Right renal pelvis (tissue), 4 donors: ENCODE measurements at places on chromosomes 2 and 18.

GRCh38 chr2:99079226-99079625 lies 62.3 kb upstream of the C2orf15 start:
- no peak for DNase-seq

GRCh38 chr2:99786636-99787390 lies 297.0 kb upstream of the REV1 start:
- DNase-seq: no peak

DNA sequence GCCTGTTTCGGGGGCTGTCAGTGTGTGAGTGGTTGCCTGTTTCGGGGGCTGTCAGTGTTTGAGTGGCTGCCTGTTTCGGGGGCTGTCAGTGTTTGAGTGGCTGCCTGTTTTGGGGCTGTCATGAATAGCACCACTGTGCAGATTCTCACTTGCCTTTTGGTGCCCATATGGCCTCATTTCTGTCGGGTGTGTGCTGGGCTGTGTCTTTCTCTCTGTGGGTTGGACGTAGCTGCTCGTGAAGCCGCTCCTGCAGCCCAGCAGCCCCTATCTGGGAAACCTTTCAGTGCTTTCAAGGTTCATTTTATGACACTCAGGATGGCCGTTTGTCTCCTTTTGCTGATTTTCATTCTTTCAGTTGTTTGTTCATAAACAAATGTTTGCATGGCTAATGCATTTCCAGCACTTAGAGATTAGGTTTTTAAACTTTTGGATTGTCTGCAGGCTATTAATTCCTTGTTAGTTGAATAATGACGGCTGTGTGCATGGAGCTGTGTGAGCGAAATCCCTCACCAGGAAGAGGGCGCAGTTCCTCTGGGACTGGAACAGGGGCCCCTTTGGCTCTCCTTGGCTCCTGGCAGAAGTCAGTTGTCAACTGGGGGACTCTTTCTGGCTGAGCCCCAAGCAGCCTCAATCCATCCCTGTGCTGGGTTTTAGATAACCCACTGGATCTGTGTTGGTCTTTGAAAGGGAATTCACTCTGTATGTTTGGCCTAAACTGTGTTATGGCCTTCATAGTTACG lies 10.8 kb downstream of the AGAP1 start:
- no peak for DNase-seq

DNA sequence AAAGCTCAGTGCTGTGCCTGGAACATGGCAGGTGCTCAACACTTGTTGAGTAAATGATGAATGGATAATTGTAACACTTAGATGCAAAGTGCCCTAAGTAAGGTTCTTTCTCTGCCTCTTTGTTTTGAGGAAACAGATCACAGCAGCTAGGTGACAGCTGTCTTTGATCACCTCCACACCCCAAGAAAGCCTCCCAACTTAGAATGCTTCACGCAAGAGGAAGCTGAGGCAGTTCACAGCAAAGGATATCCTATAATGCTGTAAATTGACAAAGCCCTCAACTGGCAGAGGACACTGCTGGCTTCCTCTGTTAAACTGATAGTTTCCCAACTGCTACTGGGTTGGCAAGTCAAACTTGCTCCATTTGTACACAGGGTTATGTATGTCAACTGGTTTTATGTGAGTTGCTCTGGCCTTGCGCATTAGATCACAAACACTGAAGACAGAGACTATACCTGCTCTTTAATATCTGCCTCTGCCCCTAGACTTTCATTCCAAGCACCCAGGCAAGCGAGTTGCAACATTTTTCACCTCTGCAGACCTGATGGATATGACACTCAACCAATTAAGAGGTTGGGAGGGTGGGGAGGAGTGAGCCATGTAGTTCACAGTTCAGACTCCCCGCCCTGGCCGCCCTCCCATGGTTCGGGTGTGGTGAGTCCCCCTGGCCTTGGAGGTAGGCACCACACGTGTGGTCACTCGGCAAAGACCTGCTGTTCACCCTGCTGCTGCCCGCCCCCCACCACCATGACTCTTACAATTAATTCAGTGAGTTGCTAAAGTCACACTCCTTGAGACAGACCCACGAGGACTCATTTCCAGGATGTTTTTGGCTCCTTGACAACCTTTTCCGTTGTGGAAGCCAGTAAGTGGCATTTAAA lies 4.8 kb upstream of the MALL start:
- DNase-seq: no peak

DNA sequence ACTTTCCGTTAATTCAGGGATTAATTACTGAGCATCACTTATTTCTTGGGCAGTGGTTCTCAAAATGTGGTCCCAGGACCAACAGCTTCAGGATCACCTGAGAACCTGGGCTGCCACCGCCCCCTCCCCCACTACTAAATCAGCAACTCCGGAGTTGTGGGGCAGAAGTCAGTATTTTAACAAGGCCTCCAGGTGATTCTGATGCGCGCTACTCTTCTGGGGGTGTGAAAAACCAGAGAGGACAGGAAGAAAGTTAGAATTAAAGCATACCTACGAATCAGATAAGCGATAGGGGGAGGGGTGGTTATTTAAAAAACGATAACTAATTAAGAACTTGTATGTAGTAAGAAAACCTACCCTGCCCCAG lies 319 bp downstream of the ZSCAN30 start:
- DNase-seq: no peak

DNA sequence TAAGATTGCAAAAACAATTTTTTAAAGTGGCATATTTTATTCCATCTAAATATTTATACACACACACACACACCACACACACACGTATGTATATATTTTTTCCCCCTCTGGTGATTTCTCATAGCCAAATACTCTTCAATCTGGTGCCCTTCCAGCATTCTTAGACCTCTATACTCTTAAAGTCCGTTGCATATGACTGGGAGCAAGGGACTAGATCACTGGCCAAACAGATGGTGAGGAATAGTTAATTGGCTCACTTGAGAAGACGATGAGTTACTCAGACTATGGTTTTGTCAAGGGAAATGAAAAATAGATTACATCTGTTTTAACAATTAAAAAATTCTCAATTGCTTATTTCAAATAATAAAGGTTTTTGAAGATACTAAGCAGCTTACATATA lies 512.5 kb upstream of the LRRTM4 start:
- DNase-seq: no peak

- no peak for DNase-seq
Measured at GRCh38 chr2:41930807-41931566, 116.8 kb upstream of the PKDCC start.

DNA sequence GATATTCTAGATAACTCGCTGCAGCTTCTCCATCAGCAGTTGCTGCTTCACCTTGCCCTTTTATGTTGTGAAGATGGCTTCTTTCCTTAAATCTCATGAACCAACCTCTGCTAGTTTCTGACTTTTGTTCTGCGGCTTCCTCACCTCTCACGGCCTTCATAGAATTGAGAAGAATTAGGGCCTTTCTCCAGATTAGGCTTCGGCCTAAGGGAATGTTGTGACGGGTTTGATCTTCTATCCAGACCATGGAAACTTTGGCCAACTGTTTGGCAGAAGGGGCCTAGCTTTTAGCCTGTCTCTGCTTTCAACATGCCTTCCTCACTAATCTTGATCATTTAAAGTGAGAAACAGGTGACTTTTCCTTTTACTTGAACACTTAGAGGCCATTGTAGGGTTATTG lies 199.9 kb downstream of the CYP26B1 start:
- no peak for DNase-seq

GRCh38 chr2:63735263-63735662 lies 106.4 kb upstream of the UGP2 start:
- DNase-seq: no peak

- DNase-seq: no peak
Measured at GRCh38 chr2:43448822-43449110, 147.1 kb downstream of the THADA start.

GRCh38 chr2:120675460-120676130 lies 60.1 kb upstream of the GLI2 start:
- no peak for DNase-seq

DNA sequence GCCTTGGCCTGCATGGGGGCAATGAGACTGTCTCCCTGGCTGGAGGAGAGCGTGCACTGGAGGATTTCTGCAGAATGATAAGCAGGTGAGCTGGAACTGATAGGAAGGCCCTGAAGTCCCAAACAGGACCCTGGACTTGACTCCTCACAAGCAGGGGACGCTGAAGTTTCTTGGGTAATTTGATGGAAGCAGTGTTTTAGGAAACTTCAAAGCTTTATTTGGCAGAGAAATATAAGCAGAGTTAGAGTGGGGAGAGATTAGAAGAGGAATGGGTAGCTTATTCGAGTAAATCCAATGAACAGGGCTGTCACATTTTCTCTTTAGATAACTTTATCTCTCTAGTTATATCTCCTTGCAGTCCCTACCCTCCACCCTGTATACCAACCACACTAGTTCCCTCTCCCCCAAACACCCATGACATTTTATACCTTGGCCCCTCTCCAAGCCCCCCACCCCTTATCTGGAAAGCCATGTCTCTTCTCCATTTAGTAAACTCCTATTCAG lies 73.6 kb upstream of the IGFBP5 start:
- DNase-seq: no peak

- DNase-seq: no peak
Measured at GRCh38 chr18:79527656-79528315, 132.1 kb downstream of the NFATC1 start.

DNA sequence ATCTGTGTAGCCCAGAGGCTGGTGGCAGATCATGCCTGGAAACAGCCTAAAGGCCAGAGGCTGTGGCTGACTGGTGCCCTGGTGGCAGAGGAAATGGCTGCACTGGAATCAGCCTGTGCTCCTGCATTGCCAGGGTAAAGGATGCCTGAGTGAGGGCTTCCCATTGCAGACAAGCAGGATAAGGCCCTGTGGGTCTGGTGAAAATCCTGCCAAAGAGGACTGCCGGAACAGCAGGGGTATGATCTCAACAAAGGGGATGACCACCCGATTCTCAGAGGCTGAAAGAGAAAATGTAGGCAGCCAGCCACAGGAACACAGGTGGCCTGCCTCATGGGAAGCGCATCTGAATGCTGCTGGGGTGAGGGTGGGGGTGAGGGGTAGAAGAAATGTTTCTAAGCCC lies 48.2 kb downstream of the FBXO48 start:
- DNase-seq: no peak

DNA sequence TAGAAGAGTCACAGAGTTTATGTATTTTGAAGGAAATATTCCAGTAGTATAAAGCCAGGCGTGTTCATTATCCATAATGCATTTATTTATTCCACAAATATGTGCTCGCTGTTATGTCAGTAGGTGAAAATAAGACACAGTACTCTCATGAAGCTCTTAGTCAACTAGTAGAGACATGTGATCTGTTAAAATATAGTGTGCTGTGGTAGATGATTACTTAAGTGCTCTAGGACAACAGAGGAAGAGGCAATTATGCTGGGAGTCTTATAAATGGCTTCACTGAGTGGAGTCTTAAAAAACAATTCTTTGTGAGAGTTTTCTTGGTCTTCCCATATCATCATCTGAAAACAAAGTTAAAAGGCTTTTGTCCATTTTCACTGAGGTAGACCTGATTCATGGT lies 457.3 kb downstream of the XIRP2 start:
- no peak for DNase-seq

DNA sequence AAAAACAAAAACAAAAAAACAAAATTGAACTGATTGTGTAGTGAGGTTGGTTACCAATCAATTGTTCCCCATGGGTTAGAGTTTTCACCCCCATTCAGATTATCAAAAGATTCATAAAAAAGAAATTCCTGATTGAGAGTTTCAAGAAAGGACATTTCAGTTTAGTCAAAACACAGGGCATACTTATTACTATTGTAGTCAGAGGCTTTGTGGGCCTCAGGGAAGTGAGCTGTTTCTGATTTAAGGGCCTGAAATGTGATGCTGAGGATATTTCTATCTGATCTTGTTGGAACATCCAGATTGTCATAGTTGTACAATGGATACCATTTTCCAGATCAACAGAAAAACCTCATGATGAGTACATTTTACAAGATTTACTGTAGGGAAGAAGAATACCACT lies 368.1 kb upstream of the NETO1 start:
- DNase-seq: no peak

- no peak for DNase-seq
Measured at GRCh38 chr2:11385847-11386246, 41.4 kb upstream of the ROCK2 start.

- DNase-seq: no peak
Measured at GRCh38 chr18:36649205-36649604, 179.6 kb downstream of the TPGS2 start.

- DNase-seq: no peak
Measured at GRCh38 chr2:151176661-151177060, 85.0 kb downstream of the RBM43 start.

DNA sequence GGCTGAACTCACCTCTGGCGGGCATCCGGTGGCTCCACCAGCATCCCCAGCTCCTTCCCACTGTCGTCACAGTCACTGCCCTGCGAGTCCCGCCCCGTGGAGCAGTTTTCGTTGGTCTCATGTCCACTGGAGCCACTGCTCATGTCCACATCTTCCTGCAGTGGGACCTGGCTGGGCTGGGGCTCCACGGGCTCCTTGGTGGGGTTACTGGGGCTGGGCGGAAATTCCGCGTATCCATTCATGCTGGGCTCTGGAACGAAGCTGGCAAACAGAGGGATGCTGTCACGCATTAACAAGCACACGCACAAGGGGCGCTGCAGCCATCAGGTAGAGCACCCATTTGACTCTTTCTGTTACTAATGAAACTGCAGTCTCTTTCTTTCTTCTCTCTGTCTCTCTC lies 10.7 kb downstream of the PER2 start:
- DNase-seq: no peak

DNA sequence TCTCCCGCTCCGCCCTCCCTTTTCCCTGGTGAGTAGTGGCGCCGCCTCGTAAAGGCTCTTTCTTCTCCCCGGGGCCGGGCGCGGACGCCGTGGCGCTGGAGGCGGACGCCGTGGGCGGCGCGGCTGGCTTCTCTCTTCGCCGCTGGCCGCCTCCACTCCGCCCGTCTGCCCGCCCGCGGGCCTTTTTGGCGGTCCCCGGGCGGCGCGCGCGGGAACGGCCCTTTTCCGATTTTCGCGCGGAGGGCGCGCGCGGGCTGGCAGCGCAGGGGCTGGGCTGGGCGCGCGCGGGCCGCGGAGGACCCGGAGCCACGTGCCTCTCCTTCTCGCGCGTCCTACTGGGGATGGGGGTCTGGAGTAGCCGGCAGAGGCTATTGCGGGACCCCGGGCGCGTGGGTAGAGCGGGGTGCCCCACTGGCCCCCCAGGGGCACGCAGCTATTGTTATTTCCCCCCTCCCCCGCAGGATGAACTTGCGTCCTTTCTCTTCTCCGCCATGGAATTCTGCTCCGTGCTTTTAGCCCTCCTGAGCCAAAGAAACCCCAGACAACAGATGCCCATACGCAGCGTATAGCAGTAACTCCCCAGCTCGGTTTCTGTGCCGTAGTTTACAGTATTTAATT lies 472 bp downstream of the SLC20A1 start:
- DNase-seq: no peak

DNA sequence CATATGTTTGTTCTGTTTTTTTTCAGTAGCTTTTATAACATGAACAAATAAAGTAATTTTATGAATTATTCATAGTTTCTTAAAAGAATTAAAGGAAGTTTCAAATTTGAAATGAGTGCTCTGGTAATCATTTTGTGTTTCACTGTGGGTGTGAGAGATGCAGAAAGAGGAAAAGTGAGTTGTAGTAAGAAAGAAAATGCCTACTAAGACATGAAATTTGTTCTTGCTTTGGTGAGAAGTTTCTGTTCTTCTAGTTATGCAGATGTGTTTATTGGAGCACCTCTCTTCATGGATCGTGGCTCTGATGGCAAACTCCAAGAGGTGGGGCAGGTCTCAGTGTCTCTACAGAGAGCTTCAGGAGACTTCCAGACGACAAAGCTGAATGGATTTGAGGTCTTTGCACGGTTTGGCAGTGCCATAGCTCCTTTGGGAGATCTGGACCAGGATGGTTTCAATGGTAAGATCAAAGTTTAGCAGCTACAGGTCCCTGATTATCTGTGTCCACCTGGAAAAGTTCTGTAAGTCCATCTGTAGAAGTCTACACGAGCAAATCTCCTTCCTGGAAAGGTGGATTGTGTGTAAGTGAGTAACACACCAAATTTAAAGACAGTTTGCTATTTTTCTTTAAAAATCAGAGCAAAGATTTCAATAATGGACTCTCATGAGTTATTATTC lies 51.4 kb downstream of the ITGAV start:
- DNase-seq: no peak
